ENCODE measurements at places on chromosomes 5 and 9.

DNA sequence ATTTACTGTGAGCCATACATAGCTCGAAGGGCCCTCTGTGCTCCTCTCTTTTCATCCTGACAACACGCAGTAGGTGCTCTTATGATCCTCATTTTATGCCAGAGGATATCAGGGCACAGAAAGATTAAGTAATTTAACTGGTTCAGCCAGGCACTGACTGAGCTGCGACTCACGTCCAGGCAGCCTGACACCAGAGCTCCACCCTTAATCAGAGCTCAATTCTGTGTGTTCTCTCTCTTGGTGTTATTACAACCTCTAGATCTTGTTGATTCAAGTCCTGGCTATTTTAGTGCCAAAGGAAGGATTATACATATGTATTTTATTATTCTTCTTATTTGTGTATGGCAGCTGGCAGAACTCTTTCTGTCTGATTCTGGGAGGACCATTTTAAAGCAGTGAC is 59.7 kb downstream of the OSMR start:
- DNase-seq: no peak

DNA sequence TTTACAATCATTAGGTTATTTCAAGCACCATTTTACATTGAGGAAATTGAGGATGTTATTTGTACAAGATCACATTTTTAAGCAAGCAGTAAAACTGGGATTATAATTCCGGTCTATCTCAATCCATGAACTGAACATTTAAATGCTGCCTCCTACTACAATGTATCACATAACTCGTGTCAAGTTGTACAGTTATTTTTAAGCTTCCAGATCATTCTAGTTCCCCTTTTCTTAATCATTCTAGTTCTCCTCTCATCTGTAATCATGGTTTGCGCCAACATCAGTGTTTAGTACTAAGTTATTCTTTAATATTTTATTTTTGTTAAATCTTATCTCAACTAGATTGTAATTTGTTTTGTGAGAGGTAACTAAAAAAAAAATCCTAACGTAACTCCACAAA is 2.4 kb upstream of the UHRF2 start:
- DNase-seq: no peak

DNA sequence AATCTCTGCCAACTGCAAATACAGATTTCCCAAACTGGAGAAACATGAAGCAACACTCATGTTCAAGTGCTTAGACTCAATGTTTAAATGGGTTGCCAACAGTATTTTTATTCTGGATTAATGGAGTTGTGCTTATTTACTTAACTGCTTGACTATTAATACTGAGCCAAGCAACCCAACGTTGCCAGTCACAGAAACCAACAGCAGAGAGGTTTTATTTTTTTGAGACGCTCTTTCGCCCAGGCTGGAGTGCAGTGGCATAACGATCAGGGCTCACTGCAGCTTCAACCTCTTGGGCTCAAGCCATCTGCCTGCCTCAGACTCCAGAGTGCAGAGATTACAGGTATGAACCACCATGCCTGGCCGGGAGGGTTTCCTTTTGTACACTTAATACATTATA is 8.5 kb upstream of the TMEM268 start:
- no peak for DNase-seq

GRCh38 chr9:92528522-92528849 is 7.3 kb downstream of the ECM2 start:
- DNase-seq: no peak

DNA sequence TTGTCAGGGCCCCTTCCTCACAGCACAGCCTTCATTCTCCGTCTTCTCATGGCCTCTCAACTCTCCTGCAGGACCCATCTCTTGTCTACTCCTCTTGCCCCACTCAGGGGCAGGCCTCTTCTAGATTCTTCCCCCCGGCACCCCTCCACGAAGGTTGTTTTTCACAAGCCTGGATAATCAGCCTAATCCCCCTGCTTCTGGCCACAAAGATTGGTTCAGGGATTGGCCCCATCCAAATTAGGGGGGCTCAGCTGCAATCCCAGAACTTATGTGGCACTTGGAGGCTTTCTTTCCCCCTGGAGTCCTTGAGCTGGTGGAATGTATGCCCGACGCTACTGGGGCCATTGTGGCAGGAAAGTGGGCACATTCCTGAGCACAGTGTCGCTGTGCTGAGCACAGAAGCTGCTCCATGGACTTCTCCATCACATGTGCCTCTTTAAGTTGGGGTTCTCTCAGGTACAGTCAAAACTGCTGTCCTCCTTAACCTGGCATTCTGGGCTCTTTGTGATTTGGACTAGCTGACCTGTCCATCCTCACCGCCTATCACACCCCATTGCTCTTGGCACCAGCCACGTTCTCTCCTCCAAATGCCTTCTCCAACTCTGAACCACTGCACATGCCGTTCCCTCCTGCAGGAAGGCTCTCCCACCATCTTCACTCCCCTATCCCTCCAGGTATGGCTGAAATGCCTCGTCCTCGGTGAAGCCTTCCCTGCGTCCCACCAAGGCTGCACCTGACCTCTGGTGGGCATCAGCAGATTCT is 66.8 kb upstream of the RNF130 start:
- no peak for DNase-seq

DNA sequence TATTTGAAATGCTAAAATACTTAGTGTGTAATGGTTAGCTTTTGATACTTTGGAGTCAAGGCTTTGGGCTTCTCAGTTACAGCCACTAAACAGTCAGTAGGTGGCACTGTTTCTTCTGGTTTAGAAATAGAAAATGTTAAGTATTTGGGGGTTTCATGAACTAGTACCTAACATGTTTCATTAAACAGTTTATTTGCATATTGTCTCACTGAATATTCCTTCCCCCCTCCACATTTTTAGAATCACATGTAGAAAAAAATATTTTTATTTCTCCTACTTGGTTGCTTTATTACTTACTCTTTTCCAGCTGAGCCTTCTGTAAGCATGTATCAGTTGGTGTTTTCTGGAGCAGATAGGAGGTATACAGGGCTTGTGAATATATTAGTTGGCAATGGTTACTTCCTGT is 48.0 kb downstream of the IPO11 start:
- DNase-seq: no peak

GRCh38 chr9:90965226-90966030 is 163.8 kb downstream of the SYK start:
- DNase-seq: no peak

DNA sequence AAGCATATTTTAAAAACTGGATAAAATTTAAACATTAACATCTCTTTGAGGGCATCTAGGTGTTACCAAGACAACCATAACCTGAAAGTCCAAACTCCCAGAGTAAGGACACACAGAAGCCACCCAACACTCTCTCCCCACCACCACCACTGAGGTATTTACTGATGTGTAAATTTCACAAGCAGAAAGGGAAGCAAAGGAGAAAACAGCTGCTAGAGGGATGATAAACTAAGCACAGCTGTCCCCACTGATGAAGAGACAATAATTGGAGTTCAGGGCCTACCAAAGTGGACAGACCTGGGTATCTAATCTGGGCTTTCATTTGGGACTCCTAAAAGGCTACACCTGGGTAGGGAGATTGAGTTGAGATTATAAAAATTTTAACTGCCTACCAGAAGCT is 63.6 kb downstream of the FRMD3 start:
- DNase-seq: no peak

DNA sequence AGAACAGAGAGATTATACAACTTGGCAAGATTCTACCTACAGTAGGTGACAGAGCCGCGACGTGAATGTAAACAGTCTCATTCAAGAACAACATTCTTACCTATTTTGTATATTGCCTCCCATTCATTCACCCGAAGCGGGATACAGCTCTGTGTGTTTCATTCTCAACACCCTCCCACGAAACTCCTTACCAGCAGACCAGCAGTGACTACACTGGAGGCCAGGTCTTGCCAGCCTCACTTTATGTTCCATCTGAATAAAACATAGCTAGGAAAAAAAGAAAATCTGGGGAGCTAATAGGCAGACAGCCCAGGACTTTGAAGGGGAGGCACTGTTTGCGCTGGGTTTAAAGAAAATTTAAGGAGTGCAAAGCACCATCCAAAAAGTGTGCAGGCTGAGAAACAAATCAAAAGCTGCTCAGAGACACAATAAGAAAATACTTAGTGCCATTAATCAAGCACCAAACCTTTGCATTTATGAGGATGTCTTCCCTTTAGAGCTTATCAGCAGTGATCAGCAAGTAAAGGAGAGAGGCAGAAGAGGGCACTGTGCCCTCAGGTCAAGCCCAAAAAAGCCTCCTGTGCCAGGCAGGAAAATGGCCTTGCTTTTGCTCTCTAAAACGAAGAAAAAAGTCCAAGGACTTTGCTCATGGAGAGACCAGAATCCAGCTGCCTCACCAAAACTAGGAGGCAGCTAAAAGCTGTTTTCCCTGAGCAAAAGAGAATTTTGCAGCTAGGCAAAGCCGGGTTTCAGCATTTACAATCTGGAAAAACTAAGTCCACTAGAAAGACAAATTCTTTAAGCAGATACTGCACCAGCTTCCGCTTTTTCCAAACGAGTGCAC is 295.1 kb downstream of the BNC2 start:
- DNase-seq: no peak

DNA sequence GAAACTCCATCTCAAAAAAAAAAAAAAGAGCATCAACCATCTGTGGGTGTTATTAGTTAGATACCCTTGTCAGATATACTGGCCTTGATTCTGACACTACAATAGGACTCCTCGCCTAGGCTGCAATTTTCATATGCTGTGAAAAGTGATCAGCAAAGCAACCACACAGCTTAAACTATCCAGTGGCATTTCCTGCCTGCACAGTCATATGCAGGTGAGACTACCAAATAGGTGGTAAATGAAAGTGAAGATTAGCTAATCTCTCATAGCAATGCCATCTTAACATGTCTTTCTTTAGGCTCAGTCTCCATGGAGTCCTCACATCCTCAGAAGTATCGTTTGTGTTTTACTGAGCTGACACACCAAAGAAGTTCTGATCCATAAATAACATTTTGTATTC is 40.8 kb downstream of the GRAMD2B start:
- DNase-seq: no peak

DNA sequence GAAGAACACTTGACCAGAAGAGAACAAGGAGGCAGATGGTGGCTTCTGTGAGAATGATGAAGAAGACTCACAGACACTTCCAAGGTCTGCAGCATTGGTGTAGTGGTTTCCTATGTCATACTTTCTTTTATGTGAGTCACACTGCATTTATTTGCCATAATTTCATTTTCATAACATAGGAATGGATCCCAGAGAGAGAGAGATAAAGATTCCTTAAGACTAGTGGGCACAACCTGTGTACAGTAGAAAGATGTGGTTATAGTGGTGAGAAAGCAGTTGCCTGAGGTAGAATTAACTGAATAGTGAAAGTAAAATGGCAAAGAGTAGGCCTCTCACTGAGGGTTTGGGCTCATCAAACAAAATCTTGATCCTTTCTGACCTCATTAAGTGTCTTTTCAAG is 7.6 kb upstream of the CCDC152 start:
- DNase-seq: no peak

- no peak for DNase-seq
Measured at GRCh38 chr5:158461240-158461854, 602.4 kb upstream of the CLINT1 start.

- DNase-seq: no peak
Measured at GRCh38 chr5:126124706-126125345, 298.4 kb upstream of the GRAMD2B start.

- DNase-seq: no peak
Measured at GRCh38 chr5:83294246-83294645, 177.3 kb upstream of the VCAN start.

GRCh38 chr9:68476847-68477246 is 63.8 kb downstream of the TMEM252 start:
- no peak for DNase-seq

DNA sequence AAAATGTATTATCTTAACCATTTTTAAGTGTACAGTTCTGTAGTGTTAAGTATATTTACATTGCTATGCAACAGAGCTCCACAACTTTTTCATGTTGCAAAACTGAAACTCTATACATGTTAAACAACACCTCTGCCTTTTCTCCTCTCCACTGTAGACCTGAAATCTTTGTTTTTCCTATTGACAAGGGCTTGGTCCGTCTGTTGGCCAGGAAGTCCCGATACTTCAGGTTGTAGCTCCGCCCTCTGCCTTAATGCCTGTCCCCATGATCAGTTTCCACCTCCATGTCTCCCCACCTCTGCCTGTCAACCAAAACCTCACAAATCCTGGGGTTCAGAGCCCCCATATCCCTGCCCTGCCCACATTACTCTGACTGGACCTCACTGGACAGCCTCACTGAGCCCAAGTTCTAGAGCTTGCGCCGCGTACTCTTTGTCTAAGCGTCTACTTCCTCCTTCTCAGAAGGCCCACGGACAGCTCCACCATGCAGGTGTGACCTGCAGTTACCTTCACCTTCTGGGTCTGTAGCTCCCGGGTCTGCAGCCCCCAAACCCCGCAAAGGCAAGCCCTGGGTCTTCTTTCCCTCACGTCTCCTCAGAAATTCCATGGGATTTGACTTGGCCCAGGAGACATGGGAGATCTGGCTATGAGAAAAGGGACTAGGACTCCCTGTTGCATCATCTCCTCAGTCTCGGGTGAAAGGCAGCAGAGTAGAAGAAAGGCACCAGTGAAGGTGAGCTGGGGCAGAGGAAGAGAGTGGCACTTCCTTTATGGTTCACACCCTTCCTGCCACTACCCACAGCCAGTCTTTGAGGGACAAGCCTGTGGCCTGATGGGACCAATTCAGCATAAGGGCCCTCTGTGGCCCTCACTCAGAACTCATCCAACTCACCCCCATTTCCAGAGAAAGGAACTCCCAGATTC is 8.0 kb downstream of the GLIPR2 start:
- DNase-seq: no peak

GRCh38 chr9:17587113-17587512 is 8.2 kb downstream of the SH3GL2 start:
- no peak for DNase-seq

- no peak for DNase-seq
Measured at GRCh38 chr5:3994628-3995027, 399.0 kb downstream of the IRX1 start.

- no peak for DNase-seq
Measured at GRCh38 chr5:163506726-163507125, 1.3 kb downstream of the MAT2B start.

- no peak for DNase-seq
Measured at GRCh38 chr9:99066571-99066970, 38.3 kb upstream of the TGFBR1 start.

GRCh38 chr9:97527626-97528528 is 26.4 kb downstream of the TMOD1 start:
- peak; percentile 3 for DNase-seq

GRCh38 chr9:87585123-87585855 is 87.6 kb downstream of the DAPK1 start:
- no peak for DNase-seq

DNA sequence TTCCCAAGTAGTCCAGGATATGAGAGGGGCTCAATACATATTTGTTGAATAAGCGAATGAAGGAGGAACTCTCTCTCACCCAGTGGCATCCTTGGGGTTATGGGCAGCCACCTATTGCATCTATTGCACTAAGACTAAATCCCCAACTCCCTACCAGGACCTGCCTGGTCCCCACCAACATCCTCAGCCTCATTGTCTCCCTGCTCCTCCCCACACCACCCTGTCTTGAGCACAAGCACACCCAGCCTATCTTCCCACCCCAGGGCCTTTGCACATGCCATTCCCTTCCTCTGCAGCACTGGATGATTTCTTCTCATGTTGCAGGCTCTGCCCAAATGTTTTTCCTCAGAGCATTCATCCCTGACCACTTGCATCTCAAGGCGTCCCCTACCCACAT is 133.8 kb downstream of the BARX1 start:
- no peak for DNase-seq

GRCh38 chr5:14172149-14172795 is 29.1 kb downstream of the TRIO start:
- DNase-seq: no peak

GRCh38 chr9:81108391-81108790 is 581.0 kb downstream of the TLE1 start:
- DNase-seq: no peak

Measured in NCI-H2107 (cell line).